ENCODE measurements at places on chromosomes 6 and 20.

GRCh38 chr20:40416274-40416673 lies 272.8 kb downstream of the MAFB start:
- DNase-seq, result no peak

DNA sequence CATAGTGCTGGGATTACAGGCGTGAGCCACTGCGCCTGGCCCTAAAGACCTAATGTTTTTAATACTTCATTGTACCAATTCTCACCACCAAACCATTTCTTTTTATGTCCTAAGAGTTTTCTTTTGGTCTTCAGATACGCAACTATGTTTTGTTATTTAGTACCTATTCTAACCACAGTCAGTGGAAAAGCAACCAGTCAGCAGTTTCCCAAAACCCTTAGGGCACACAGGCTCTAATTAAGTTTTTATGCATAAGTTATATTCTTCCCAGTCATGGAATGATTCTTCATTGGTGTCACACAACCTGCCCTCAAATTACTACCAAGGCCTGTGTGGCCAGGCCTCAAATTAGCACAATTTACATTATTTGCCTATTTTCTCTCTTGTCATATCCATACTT lies 247.7 kb upstream of the KCNQ5 start:
- DNase-seq, result no peak

GRCh38 chr6:155432293-155432692 lies 23.3 kb downstream of the NOX3 start:
- no peak for DNase-seq

- no peak for DNase-seq
These were observed 423.2 kb downstream of the PREX1 start for GRCh38 chr20:48404598-48404997.

Measured in activated CD4-positive, CD25-positive, alpha-beta regulatory T cell treated with anti-CD3 and anti-CD28 coated beads, Interleukin-2, amount 50 U/mL, for 72 hours (primary cell).